ENCODE measurements at places on chromosomes 5 and 9. TPM values are rescaled to one million over a fixed set of nuclear protein-coding genes. Genes with fewer than 3 reads are reported as not detected.

Gene ZDHHC11
- polyA plus RNA-seq = 6.7 TPM

Gene CCDC192
- polyA plus RNA-seq = 0.12 TPM

Gene PPP1R26
- polyA plus RNA-seq = 2.0 TPM

Gene ZNF300
- polyA plus RNA-seq = 0.73 TPM

Gene PCDHA1
- polyA plus RNA-seq = not detected

Gene MED7
- polyA plus RNA-seq = 12.9 TPM

Gene ARSI
- polyA plus RNA-seq = not detected

Gene SEMA5A
- polyA plus RNA-seq = 0.24 TPM

Gene CTSV
- 1.8 TPM for polyA plus RNA-seq

Gene ARHGEF28
- polyA plus RNA-seq = 0.93 TPM

Gene FBN2
- under 0.01 TPM for polyA plus RNA-seq

Gene SLC6A19
- not detected for polyA plus RNA-seq

Data from psoas muscle (tissue), 8 donors.